Right renal cortex interstitium (tissue), 3 donors: ENCODE measurements at places on chromosomes 12 and 14. TPM values are rescaled to one million over a fixed set of nuclear protein-coding genes. Genes with fewer than 3 reads are reported as not detected.

DNA sequence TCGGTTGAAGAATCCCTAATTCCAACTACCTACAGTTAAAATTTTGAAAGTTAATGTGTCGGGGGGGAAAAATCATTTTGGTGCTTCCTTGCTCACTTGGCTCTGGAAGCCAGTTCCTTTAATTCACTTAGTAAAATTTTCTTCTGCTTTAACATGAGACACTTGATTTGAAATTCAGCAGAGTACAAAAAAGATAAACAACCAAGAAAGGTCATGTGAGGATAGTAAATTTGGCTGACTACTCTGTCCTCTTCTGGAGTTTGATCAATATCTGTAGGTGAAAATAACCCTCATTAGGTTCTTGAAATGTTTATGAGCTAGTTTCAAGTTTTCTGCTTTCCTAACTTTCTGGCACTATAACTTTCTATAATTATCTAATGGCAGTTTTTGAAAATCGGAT lies 43.4 kb downstream of the KCNJ8 start:
- DNase-seq = no peak

DNA sequence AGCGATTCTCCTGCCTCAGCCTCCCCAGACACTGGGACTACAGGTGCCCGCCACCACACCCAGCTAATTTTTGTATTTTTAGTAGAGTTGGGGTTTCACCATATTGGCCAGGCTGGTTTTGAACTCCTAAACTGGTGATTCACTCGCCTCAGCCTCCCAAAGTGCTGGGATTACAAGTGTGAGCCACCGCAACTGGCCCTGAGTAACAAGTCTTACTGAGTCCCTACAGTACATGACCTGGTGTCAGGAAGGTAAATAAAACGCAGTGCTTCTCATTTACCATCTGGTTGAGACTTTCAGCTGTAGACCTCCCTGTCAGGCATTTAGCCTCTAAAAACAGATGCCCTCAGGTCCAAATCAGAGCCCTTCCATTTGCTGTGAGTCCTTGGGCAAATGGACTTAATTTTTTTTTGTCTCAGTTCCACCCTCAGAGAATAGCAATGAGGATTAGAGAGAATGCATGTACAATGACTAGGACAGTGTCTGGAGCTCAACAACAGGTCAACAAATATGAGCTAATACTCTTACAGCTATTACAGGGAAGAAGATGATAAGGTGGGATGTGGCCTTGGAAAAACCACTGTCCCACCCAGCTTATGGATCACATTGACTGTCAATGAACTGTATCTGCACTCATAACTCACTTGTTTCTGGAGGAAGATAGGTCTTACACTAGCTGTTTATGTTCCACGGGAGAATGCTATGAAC lies 70.5 kb downstream of the PHLDA1 start:
- no peak for DNase-seq

GRCh38 chr12:96364092-96364700 lies 36.0 kb downstream of the CDK17 start:
- DNase-seq = no peak

ZNF84 gene
- 73.5 TPM for polyA plus RNA-seq
